ENCODE measurements at places on chromosomes 11 and 22.
A peak's percentile ranks its signal among the peaks of the same experiment; 100 is the strongest.

DNA sequence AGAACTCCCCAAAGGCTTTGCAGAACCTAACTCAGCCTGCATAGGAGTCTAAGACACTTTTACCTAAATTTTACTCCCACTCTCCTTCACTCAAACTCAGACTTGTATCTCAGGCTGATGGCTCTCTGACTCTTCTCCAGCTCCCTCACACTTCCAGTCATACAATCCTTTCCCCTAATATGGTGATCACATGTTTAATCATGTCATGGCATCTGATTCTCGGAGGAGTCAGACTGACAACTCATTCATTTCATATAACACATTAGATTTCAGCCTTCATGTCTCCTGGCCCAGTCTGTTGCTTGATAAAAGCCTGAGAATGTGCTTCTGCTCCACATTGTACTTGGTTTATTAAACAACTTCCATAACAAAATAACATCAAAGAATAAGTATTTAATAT, 1503.9 kb upstream of the TENM4 start:
- no peak for DNase-seq

DNA sequence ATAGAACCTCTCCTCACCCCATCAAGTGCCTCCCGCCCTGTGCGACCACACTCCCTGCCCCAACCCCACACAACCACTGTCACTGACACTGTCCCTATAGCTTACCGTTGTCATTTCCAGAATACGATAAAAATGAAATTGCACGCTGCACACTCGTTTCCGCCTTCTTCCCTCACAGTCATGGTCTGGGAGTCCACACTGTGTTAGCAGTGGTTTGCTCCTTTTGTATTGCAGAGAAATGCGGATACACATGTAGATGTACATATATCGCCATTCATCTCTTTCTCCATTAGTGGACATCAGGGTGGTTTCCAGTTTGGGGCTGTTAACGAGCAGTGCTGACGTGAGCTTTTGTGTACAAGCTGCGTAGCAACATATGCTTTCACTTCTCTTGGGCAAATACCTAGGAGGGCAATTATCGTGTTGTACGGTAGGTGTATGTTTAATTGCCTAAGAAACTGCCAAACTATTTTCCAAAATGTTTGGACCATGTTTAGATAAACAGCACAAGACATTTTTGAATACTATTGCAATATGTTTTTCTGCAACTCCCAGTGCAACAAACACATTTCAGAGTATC, 59.2 kb upstream of the CD5 start:
- DNase-seq: no peak

DNA sequence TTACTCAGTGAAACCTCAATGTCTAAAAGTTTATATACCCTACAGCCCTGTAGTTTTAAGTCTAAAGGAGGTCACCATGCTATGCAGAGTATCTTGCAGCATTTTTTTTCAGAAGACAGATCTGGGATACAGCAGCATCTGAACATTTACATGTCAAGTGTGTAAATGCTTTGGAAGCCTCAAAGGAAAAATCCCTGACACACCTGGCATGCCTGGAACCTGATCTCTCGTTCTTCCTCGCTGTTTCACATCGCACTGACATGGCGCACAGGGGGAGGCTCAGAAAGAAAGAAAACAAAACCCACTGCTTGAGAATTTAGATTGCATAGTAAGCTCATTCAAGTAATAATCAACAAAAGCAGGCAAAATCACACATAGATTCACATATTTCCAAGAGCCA, 31.0 kb downstream of the PAX6 start:
- no peak for DNase-seq

DNA sequence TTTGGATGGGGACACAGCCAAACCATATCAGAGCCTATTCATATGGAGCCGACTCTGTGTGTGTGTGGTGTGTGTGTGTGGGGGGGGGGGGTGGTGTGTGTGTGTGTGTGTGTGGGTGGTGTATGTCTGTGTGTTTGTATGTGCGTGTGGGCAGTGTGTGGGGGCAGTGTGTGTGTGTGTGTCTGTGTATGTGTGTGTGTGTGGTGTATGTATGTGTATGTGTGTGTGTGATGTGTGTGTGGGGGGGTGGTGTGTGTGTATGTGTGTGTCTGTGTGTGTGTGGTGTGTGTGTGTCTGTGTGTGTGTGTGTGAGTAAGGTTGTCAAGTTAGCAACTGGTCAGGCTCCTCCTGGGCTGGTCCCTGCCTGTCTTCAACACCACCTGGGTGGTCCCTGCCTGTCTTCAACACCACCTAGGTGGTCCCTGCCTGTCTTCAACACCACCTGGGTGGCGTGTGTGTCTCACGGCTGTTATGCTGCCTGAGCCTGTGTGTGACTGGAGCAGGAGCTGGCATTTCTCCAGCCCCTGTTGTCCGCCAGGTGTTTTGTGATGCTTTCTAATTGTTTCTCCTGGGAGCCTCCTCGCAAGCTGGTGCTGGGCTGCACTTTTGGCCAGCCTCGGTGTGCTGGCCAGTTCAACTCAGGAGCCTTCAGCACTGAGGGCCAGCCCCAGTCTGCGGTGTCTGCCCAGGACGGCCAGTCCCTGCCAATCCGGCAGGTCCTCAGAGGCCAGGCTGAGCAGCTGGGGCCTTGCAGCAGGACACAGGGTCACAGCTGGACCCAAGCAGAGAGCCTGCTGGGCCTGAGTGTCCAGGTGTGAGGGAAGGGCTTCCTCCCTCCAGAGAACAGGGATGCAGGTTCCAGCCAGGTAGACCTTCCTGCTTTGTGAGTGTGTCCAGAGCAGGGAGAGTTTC, 21.5 kb upstream of the PVALB start:
- DNase-seq: no peak

DNA sequence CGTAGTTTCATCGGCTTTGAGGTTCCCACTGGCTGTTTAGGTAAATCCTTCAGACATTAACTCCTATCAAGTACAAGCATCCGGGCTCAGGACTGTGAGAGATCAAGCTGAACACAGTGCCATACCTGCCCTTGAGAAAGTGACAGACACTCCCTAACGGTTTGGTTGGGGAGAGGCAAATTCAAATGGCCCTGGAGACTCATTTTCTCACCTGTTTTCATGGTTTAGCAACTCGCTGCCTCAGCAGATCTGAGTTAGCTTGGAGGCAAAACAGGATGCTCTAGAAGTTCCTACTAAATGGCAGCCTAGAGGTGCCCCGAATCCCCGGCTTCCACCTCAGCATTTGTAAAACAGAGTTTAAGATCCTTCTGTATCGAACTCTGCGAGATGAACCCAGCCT, 3.6 kb upstream of the FBXO3 start:
- DNase-seq: no peak

- DNase-seq: no peak
Measured at GRCh38 chr22:41911001-41911611, 3.8 kb downstream of the SHISA8 start.

DNA sequence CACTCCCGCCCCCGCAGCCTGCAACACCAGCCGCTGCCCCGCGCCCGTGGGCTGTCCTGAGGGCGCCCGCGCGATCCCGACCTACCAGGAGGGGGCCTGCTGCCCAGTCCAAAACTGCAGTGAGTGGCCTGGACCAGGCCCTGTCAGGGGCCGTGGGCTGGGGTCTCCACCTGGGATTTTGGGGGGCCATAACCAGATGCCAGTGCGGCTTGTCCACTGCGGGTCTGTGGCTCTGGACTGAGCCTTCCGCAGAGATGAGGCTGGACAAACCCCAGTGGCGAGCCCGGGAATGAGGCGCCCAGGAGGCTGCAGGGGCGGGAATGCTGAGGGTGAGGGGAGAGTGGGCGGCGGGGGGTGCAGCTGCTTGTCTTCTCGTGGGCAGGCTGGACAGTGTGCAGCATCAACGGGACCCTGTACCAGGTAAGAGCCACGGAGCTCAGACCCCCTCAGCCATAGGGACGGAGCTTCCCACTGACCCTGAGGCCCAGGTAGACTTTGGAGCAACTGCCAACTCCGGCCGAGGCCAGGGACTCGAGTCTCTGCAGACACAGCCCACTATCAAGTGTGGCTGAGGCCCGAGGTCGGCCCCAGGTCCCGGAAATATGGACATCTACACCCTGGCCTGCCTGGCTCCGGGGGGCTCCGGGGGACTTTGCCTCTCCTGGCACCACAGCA, 24.8 kb upstream of the MUC5B start:
- no peak for DNase-seq

- no peak for DNase-seq
Measured at GRCh38 chr11:17744151-17744940, 9.8 kb downstream of the KCNC1 start.

DNA sequence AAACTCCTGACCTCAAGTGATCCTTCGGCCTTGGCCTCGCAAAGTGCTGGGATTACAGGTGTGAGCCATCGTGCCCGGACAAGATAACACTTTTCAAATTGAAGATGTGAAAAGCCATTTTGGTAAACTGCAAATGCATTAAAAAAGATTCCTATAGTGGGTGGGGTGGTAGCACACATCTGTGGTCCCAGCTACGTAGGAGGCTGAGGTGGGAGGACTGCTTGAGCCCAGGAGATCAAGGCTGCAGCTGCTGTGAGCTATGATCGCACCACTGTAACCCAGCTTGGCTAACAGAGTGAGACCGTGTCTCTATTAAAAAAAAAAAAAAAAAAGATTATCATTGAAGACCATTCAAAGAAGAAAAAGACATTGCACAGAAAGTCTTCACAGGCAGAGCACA, 16.9 kb upstream of the ARFGAP3 start:
- no peak for DNase-seq

GRCh38 chr11:67269401-67270255, 3.4 kb downstream of the GRK2 start:
- DNase-seq: peak; percentile 85

- DNase-seq: no peak
Measured at GRCh38 chr22:30856741-30857502, 111.7 kb downstream of the MORC2 start.

DNA sequence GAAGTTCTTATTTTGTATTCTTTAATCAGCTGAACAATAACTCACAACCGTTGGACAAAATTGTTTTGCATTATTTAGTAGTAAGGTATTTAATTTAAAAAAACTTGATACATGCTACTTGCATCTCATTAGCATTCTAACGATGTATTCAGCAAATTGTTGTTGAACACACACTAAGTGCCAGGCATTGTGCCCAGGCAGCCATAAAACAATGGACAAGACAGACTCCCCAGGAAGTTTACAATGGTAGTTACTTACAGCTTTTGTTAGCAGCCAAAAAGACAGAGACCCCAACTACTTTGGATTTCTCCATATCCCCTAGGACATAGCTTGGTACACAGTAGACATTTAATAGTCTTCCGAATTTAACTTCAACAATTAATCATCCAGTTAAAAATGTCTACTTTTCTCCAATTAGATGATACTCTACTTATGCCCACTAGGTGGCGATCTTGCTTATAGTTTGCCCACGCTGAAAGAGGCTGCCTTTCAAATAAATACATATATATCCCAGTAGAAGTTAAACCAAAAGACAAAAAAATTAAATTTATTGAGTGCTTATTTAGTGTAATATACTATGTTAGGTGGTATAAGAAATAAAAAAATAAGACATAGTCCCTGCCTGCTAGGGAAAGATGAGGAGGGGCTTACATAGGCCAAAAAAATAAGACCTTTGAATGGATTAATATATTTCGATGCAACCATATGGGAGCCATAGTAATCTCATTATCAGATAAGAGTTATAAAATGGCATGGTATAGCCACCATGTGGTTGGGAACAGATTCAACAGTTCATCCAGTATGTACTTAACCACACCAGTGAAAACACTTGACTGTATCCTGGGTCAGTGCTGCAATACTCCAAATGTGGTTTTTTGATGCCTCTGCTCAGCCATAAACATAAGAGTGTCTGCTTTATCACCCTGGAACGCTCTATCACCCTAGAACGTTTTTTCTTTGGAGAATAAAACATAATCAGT, 2.0 kb upstream of the FJX1 start:
- DNase-seq: peak; percentile 90

- DNase-seq: no peak
Measured at GRCh38 chr11:123924027-123924426, 15.4 kb upstream of the OR4D5 start.

GRCh38 chr11:14773755-14774154, 118.3 kb downstream of the CYP2R1 start:
- peak; percentile 58 for DNase-seq

GRCh38 chr11:4979036-4979435, 15.6 kb upstream of the OR51L1 start:
- no peak for DNase-seq

DNA sequence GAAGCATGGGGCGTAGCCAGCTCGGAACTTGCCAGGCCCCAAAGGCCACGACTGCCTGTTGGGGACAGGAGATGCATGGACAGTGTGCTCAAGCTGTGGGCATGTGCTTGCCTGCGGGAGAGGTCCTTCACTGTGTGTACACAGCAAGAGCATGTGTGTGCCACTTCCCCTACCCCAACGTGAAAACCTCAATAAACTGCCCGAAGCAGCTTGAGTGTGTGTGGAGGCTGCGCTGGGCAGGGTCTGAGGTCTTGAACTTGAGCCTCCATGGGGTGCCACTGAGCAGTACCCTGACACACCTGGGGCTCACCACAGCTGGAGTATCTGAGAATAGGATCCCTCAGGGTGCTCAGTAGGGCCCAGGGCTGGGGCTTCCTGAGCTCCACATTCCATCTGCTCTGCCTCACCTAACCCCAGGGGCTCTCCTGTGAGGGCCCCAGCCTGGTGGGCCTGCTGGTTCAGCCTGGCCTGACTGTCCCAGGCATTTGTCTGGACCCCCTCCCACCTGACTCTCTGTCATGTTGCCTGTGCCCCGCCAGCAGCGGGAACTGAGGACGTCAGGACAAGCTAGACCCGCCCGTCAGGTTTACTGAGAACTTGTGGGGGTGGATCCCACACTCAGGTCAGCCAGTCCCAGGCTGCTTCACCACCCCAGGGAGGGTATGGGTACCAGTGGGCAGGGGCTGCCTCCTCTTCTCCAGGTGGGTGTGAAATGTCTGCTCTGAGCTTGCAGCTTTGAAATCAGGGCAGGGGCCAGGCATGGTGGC, 3.2 kb downstream of the RASSF7 start:
- no peak for DNase-seq

- DNase-seq: no peak
Measured at GRCh38 chr11:33234397-33235190, 22.6 kb upstream of the HIPK3 start.

- peak; percentile 19 for DNase-seq
Measured at GRCh38 chr22:33519071-33519973, 401.0 kb downstream of the LARGE1 start.

DNA sequence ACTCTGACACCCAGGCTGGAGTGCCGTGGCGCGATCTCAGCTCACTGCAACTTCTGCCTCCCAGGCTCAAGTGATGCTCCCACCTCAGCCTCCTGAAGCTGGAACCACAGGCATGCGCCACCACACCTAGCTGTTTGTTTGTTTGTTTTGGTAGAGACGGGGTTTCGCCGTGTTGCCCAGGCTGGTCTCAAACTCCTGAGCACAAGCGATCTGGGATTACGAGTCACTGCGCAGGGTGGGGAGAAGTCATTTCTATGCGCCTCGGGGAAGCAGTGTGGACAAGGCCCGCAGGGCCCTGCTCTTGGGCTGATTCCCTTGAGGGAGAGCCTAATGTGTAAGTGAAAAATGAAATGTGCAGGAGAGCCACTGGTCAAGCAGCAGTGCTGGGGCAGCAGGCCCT, 19.6 kb upstream of the SEPTIN5 start:
- DNase-seq: no peak

- no peak for DNase-seq
Measured at GRCh38 chr22:43174941-43175531, 11.9 kb downstream of the TTLL12 start.

All from A673 (cell line).